Spleen (tissue), 13 donors: ENCODE measurements at places on chromosomes 16 and 17. TPM values are rescaled to one million over a fixed set of nuclear protein-coding genes. Genes with fewer than 3 reads are reported as not detected.

Gene PRAC2
- not detected for polyA plus RNA-seq

Gene EIF1
- 560 TPM for polyA plus RNA-seq

DNA sequence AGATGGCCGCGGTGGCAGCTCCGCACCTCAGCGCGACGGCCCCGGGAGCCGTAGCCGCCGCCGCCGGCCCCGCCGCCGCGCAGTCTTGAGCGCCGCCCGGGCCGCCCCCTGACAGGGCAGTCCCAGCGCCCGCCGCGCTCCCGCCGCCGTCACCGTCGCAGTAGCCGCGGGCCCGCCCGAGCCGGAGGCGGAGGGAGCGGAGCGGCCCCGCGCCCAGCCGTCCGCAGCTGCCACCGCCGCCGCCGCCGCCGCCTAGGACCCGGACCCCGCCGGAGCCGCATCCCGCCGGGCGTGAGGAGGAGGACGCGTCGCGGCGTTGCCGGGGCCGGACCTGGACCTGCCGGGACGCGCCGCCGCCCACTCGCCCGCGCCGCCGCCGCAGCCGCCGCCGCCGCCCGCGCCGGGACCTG lies 218 bp downstream of the TNRC6C start:
- H3K27ac ChIP-seq = peak overlapping the region; percentile 62
- H3K4me1 ChIP-seq = peaks cover 57% of the 10 kb centered on the region
- H3K4me3 ChIP-seq = peak overlapping the region; percentile 73
- H3K36me3 ChIP-seq = no peaks in the 10 kb centered on the region
- peaks cover 33% of the 10 kb centered on the region for H3K27me3 ChIP-seq

DNA sequence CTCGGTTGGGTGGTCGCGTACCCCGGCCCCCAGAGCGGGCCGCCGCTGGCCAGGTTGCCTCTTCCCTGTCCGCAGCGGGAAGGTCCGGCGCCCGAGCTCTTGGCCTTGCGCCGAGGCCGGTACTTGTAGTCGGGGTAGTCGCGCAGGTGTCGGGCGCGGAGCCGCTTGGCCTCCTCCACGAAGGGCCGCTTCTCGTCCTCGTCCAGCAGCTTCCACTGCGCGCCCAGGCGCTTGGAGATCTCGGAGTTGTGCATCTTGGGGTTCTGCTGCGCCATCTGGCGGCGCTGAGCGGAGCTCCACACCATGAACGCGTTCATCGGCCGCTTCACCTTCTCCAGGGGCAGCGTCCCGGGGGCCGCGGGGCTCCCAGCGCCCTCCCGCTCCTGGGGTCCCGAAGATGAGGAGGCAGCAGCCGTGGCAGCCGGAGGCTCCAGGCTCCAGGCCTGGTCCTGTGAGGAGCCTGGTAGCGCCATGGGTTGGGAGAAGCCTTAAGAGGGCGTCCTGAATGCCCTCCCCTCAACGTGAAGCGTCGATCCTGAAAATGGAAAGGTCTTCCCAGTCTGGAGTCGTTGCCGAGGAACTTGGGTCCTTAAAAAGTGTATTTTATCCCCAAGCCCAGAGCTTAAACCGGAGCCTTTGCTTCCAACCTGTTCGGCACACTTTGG lies 558 bp downstream of the SOX15 start:
- H3K27me3 ChIP-seq = no peaks in the 10 kb centered on the region
- H3K4me1 ChIP-seq = peaks cover 21% of the 10 kb centered on the region
- peak; percentile 93 for DNase-seq
- no peak overlapping the region for H3K27ac ChIP-seq

DNA sequence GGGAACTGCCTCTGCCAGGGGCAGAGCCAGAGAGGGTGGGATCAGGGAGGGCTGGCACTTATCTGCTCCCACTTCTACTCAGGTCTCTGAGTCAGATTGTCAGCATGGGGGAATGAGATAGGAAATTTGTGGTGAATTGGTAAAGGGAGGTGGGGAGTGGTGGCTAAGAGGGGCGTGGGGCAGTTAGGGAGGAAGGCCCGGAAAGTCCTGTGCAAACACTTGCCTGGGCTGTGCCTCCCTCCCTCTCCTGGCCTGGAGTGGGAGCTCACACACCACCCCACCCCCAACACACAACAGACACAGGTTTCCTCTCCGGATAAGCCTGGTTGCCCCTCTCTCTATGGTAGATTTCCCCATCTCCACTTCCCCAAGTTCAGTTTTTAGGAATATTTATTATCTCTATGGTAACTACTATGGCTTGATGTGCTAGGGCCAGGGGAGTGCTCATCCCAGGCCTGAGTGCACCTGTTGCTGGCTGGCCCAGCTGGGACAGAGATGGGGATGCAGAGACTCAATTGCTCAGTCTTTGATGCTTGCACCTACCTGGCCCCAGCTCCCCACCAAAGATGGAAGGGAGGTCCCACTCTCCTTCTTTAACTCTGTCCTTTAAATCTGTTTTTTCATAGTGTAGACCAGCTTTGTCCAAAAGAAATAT lies 2.7 kb downstream of the SPNS2 start:
- peaks cover 83% of the 10 kb centered on the region for H3K4me1 ChIP-seq
- no peaks in the 10 kb centered on the region for H3K27me3 ChIP-seq
- peak overlapping the region; percentile 76 for H3K27ac ChIP-seq
- no peak for DNase-seq
- H3K4me3 ChIP-seq = peak overlapping the region; percentile 65

DNA sequence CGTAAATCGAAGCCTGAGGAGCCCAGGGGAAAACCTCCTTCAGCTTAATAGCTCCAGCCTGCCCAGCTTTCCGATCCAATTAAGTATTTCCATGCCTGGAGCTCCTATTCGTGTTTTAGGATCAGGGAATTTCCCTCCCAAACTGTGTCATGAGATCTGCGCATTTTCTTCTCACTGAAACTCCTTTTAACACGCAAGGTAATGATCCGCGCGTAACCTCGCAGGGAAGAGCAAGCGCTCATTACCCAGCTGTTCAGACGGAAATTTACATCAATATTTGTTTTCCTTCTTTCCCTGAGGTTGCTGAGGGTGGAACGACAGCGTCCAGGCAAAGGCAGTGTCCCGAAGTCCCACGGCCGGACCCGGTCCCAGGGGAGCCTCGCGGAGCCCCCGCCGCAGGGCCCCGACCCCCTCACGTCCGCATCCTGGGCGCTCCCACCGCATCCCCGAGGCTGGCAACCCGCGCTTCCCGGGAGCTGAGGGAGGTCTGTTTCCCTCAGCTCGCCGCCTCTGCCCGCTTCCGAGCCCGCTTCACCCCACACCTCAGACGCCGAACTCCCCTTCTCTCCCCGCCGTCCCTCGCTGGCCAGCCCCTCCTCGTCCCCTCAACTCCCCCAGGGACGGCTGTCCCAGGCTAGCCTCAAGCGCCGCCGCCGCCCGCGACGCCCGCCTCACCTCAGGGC lies 415 bp downstream of the ABCA5 start:
- no peaks in the 10 kb centered on the region for H3K36me3 ChIP-seq
- no peak for DNase-seq
- peak overlapping the region; percentile 89 for H3K27ac ChIP-seq
- peak overlapping the region; percentile 68 for H3K4me3 ChIP-seq
- peaks cover 14% of the 10 kb centered on the region for H3K4me1 ChIP-seq

- H3K27me3 ChIP-seq = no peaks in the 10 kb centered on the region
- peaks cover 31% of the 10 kb centered on the region for H3K36me3 ChIP-seq
- no peak overlapping the region for H3K27ac ChIP-seq
These were observed 1.5 kb downstream of the ACBD4 start for GRCh38 chr17:45136846-45137560.

DNA sequence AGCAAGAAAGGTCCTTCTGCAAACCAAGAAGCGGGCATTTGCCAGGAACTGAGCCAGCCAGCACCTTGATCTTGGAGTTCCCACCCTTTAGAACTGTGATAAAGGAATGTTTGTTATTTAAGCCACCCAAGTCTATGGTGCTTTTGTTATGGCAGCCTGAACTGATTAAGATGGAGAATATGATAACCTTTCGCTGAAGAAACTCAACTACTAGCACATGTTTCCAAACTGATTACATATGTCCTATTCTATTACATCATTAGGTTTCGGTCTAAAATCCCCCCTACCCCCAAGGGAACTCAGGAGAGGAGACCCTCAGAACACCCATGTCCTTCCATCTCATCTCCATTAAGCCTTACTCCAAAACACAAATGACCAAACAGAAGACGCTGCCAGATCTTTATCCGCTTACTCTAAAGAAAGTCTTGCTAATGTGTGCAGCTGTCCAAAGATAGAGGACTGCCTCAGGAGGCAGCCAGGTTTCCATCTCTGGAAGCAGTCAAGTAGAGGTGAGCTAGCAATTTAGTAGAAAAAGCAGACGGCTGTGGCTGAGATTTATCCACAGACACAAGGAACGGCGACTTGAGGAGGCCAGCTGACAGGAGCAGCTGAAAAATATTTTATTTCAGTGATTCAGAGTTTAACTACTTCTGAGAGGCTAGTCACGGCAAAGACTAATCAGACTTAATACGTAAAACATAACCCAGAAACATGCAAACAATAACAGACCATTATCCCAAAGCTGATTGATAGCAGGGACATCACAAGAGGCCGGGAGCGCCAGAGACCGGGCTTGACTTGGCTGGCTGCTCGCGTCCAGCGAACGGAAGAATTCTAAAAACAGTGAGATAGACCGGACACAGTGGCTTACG lies 611.4 kb upstream of the CDH5 start:
- no peak overlapping the region for H3K4me3 ChIP-seq
- no peak for DNase-seq
- H3K4me1 ChIP-seq = no peaks in the 10 kb centered on the region
- no peak overlapping the region for H3K27ac ChIP-seq
- no peaks in the 10 kb centered on the region for H3K36me3 ChIP-seq
- no peaks in the 10 kb centered on the region for H3K27me3 ChIP-seq

DNA sequence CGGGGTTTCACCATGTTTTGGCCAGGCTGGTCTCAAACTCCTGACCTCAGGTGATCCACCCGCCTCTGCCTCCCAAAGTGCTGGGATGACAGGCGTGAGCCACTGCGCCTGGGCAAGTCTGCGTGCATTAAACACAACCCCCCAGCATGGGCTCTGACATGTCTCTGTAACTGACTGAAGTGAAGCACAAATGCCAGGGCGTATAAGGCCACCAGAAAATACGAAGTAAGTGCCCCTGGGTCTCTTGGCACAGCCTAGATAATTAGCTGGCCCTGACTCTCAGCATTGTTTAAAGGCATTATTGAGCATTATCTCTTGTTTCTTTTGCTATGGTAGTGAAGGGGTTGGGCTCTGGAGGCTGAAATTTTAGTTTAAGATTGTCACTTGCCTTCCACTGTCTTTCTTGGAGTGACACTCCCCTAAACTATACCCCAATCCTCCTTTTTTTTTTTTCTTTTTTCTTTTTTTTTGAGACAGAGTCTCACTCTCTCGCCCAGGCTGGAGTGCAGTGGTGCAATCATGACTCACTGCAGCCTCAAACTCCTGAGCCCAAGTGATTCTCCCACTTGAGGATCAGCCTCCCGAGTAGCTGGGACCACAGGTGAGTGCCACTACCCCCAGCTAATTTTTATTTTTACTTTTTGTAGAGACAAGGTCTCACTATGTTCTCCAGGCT lies 8.2 kb upstream of the SEC14L1 start:
- H3K27me3 ChIP-seq = no peaks in the 10 kb centered on the region
- no peak overlapping the region for H3K27ac ChIP-seq
- no peaks in the 10 kb centered on the region for H3K36me3 ChIP-seq
- H3K4me1 ChIP-seq = peaks cover 56% of the 10 kb centered on the region
- no peak for DNase-seq

- no peaks in the 10 kb centered on the region for H3K4me1 ChIP-seq
- H3K4me3 ChIP-seq = no peak overlapping the region
- H3K27me3 ChIP-seq = no peaks in the 10 kb centered on the region
- no peaks in the 10 kb centered on the region for H3K36me3 ChIP-seq
- no peak overlapping the region for H3K27ac ChIP-seq
- no peak for DNase-seq
These were observed 56.4 kb downstream of the JPH3 start for GRCh38 chr16:87658564-87659225.

- peaks cover 11% of the 10 kb centered on the region for H3K27me3 ChIP-seq
- no peaks in the 10 kb centered on the region for H3K36me3 ChIP-seq
- DNase-seq = no peak
- no peak overlapping the region for H3K4me3 ChIP-seq
- no peak overlapping the region for H3K27ac ChIP-seq
- peaks cover 14% of the 10 kb centered on the region for H3K4me1 ChIP-seq
These were observed 6.1 kb downstream of the MT1H start for GRCh38 chr16:56675685-56676210.

GRCh38 chr17:79738643-79739042 lies 7.9 kb downstream of the ENPP7 start:
- H3K27me3 ChIP-seq = peaks cover 30% of the 10 kb centered on the region
- H3K36me3 ChIP-seq = no peaks in the 10 kb centered on the region
- peaks cover 12% of the 10 kb centered on the region for H3K4me1 ChIP-seq
- H3K4me3 ChIP-seq = no peak overlapping the region
- DNase-seq = no peak
- no peak overlapping the region for H3K27ac ChIP-seq

DNA sequence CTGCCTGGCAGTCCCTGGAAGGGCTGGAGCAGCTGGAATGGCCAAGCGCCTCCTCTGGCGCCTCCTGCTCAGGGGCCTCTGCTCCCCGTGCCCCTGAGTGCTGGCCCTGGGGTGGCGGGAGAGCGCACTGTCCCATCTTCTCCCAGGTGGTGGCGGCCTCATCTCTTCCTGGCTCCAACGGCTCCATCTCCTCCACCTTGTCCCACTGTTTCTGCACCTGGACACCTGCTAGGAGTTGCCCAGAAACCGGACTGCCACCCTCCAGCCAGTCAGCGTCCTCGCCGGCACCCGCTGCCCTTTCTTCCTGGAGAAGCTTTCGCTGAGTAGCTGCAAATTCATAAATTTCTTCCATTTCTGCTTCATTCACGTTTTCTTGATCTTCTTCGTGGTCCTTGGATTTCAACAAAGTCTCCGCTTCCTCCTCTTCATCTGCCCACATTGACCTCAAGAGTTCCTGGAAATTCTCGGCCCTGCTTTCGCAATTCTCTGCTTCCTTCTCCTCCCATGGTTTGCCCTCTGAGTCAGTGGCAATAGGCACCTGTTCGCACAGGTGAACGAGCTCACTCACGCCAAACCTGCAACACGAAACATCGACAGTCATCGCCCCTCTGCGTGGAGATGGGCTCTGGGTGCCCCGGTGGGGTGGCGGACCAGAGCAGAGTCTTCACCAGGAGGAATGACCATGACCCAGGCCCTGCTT lies 13.7 kb upstream of the NLRC3 start:
- no peaks in the 10 kb centered on the region for H3K4me1 ChIP-seq
- H3K4me3 ChIP-seq = no peak overlapping the region
- DNase-seq = no peak
- H3K27me3 ChIP-seq = no peaks in the 10 kb centered on the region
- H3K36me3 ChIP-seq = peaks cover 47% of the 10 kb centered on the region
- no peak overlapping the region for H3K27ac ChIP-seq

GRCh38 chr16:87550495-87550961 lies 51.8 kb upstream of the JPH3 start:
- H3K4me3 ChIP-seq = no peak overlapping the region
- peak; percentile 87 for DNase-seq
- no peaks in the 10 kb centered on the region for H3K27me3 ChIP-seq
- peaks cover 18% of the 10 kb centered on the region for H3K4me1 ChIP-seq
- no peak overlapping the region for H3K27ac ChIP-seq
- H3K36me3 ChIP-seq = no peaks in the 10 kb centered on the region
